ENCODE measurements at places on chromosomes 3 and 15.

DNA sequence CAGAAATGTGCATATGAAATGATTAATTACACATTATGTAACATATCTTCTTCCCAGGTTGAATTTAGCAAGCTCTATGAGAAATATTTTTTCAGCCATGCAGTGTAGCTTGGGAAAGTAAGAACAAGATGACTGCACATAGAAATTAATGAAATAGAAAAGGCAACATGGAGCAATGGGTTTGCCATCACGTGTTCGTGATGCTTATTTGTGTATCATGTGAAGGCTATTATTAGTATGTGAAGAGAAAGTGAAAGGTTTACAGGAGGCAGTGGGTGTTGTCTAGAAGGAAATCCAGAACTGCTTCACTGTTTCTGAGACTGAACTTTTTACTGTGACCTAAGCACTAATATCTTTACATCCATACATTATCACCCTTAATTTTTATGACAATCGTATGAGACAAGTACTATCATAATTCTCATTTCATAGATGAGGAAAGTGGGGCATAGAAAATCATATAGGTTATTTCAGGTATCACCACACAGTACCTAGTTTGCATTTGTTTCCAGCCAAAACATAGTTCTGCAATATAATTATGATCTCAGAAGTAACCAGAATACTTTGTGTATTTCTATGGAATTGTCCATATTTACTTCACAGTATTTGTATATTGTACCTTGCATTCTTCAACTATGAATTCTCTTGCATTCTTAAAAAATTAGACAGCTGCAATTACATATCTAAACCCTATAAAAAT lies 14.9 kb downstream of the SERPINI1 start:
- DNase-seq, result peak; percentile 55

GRCh38 chr15:46853600-46853999 lies 863.7 kb upstream of the SEMA6D start:
- DNase-seq, result no peak

DNA sequence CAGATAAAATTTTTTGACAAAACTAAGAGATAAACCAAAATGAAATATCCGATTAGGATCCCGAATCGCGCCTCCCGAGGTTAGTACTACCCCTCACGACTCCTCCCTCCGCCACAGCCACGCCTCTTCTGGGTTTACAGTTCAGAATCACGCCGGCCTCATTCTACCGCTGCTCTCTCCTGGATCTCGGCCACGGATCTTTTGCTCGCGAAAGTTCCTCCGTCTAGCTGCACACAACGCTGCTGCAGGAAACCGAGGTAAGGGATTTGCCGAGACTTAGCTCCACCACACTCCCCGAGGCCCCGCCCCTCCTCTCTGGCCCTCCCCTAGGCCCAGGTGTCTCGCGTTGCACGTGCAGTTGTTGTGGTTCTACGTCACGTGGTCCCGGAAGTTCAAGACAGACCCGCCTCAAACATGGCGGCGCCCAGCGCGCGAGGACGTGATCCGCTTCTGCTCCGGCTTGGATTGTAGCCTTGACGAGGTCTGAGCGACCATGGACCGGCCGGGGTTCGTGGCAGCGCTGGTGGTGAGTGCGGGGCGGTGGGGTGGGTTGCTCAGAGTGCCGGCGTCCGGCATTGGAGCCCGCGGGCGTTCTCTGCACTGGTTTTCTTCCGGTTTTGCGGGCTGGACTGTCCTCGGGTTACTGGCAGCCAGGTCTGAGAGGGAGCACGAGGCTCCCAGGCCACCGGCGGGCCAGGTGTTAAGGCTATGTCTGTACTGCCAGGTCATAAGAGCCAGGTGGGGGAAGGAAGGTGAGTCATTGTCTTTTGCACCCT lies at the start of gene SLC25A26:
SLC25A26 (plus strand) TSS at position 400 of the 776 bp plus-strand sequence; CDS start at position 494, 94 bp downstream.
- peak; percentile 93 for DNase-seq

DNA sequence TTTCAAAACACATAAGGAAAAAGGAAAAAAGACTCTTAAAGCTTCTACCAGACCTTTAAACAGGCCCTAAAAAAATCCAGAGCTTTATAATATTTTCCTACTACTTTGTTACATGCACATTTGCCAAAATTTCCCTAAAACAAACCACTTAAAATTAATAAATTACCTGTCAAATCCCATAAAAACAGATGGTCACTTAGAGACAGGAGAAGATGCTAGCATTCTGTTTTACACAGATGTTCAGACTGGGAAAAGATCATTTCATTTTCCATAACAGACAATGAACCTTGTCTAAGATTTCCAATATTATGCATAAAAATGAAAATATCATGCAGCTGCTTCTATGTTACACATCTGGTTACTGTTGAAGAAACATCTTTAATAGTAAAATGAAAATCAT lies 66.6 kb downstream of the SUCLG2 start:
- DNase-seq, result peak; percentile 19

GRCh38 chr3:101224739-101225138 lies 95.6 kb downstream of the IMPG2 start:
- no peak for DNase-seq

DNA sequence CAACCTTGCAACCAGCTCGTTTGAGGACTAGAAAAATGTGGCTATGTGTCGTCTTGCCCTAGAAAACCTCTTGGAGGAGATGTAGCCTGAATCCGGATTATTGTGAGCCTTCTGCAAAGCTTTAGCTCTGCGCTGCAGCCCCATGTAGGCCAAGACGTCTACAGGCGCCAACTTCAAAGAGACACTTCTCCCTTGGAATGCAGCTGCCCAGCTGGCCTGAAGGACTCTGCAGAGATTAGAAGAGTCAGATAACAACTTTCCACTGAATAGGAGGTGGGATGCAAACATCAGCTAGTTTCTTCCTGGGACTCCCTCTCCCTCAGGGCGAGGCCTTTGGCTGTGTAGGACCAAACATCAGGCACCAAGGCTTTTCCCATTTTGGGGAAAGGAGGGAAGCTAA lies 356.5 kb upstream of the IL12A start:
- no peak for DNase-seq

- peak; percentile 67 for DNase-seq
Measured at GRCh38 chr3:100107221-100107814, 7.0 kb downstream of the FILIP1L start.

DNA sequence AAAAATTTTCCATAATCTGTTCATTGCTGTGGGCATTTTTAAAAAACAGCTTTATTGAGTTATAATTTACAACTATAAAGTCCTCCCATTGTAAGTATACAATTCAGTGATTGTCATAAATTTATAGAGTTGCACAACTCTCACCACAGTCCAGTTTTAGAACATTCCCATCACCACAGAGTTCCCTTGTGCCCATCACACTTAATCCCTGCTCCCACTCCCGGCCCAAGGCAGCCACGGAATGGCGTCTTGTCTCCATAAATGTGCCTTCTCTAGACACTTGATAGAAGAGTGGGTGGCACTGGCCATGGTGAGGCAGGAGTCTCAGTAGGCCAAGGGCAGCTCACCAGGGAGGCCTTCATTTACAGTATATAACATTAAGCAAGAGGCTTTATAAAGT lies 6.3 kb downstream of the TSEN2 start:
- DNase-seq, result no peak

GRCh38 chr3:109241459-109242186 lies 74.7 kb downstream of the DPPA2 start:
- DNase-seq, result no peak

GRCh38 chr3:151147299-151147698 lies 55.7 kb downstream of the GPR171 start:
- DNase-seq, result no peak

- no peak for DNase-seq
Measured at GRCh38 chr15:92383519-92384324, 10.0 kb upstream of the ST8SIA2 start.

- DNase-seq, result no peak
Measured at GRCh38 chr3:25804676-25805075, 14.8 kb downstream of the OXSM start.

DNA sequence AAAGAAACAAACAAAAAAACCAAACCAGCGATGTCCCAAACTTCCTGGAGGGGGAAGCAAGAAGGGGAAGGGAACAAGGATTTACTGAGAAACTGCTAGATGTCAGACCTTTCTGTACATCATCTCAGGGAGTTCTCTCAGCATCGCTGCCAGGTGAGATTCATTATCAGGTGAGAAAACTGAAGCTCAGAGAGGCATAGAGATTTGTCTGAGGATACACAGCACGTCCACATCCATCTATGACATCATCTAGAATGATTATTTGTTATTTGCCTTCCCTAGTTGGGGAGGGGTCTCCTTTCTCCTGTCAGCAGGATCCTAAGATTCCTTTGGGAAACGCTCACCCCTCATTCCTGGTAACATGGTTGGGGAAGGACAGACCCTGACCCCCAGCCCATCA lies 57.1 kb upstream of the LINGO1 start:
- DNase-seq, result no peak

DNA sequence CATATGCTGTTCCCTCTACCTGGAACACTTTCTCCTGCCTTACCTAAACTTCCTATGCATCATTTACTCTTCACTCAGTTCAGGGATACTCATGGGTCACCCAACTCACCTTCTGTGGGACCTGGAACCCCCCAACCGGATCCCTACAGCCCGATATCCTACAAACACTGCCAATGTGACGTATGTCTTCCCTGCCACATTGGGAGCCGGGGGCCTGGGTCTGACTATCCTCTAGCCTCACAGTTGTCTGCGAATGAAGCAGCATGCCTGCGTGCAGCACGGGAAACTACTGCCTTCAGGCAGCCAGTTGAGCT lies 405 bp downstream of the NPRL2 start:
- DNase-seq, result no peak

DNA sequence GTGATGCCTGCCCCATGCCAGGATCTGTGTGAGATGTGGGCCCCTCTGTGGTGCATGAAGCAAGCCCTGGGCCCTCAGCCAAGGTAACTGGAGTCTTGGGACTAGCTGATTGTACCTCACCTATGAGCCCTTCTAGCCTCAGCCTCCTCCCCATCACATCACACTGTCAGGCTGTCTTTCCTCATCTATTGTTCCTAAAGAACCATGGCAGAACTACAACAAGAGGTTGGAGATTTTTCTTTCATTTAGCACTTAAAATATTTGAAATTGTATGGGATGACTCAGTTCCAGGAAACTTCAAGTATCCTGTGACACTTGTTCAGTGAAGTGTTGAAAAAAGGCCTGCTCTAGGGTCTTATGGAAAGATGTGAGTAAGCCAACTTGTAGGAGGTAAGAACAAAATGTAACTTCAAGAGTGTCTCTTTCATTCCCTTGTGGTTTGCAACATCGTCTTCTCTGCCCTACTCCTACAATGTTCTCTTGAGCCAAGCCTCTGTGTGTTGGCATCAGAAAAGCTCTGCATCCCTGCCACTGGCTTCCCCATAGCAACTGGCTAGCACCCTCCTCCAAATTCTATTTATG lies 58.7 kb upstream of the TIPARP start:
- peak; percentile 11 for DNase-seq

GRCh38 chr3:197795200-197795599 lies 4.1 kb downstream of the LRCH3 start:
- no peak for DNase-seq

- DNase-seq, result no peak
Measured at GRCh38 chr15:66323312-66323928, 30.1 kb downstream of the DIS3L start.

DNA sequence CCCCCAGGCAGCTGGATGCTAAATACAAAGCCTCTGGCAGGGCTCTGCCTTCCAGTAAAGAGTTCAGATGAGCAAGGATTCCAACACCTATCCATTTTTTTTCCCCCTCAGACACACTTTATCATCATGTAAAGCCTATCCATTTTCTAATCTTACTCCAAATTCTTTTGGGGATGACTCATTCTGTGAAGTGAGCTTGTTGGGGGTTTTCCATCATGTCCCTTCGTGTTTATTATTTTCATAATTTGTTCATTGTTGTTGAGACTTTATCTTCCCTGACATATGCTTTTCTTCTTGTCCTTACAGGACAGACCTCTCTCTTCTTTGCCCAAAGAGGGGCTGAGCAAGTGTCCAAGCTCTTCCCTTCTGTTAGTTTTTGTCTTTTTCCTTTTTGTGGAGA lies 34.7 kb upstream of the SH3BP5 start:
- no peak for DNase-seq

GRCh38 chr3:180707896-180708295 lies 28.6 kb upstream of the CCDC39 start:
- DNase-seq, result peak; percentile 74

- DNase-seq, result peak; percentile 92
Measured at GRCh38 chr3:71208211-71209095, 375.1 kb downstream of the FOXP1 start.

GRCh38 chr3:82493858-82494257 lies 732.4 kb upstream of the GBE1 start:
- no peak for DNase-seq

- DNase-seq, result peak; percentile 1
Measured at GRCh38 chr3:113981803-113982202, 34.0 kb downstream of the ZDHHC23 start.

DNA sequence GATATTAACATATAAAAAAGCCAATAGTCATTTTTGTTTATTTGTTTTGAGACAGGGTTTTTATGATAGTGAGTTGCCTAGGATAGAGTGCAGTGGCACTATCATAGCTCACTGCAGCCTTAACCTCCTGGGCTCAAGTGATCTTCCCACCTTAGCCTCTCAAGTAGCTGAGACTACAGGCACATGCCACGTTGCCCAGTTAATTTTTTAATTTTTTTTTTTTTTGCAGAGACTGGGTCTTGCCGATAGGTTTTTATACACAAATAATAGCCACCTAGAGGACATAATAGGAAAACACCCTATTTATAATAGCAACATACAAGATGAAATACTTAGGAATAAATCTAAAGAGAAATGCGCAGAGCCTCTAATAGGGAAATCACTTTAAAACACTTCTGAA lies 13.3 kb downstream of the EIF3J start:
- no peak for DNase-seq

- DNase-seq, result no peak
Measured at GRCh38 chr3:48966876-48967361, 23.1 kb upstream of the P4HTM start.

DNA sequence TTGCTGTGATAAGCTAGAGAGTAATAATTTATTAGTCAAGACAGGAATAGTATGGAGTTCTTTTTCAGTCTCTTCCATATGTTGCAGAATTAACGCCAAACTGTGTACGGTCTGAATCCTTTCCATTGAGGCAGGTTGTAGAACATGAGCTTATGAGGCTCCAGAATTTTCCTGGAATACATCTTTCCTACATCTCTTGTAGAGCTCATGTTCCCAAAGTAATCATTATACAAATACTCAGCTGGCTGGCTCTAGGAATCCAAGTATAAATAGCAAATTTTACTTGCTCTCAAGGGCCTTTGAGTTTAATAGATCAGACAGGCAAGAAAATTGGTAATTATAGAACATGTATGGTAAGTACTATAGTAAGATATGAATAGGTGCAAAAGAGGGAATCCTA lies 419.4 kb downstream of the RBMS3 start:
- DNase-seq, result no peak

- DNase-seq, result no peak
Measured at GRCh38 chr15:99096894-99097426, 7.9 kb upstream of the SYNM start.
